Tibial artery (tissue), 4 donors: ENCODE measurements at places on chromosomes 2 and 18.

DNA sequence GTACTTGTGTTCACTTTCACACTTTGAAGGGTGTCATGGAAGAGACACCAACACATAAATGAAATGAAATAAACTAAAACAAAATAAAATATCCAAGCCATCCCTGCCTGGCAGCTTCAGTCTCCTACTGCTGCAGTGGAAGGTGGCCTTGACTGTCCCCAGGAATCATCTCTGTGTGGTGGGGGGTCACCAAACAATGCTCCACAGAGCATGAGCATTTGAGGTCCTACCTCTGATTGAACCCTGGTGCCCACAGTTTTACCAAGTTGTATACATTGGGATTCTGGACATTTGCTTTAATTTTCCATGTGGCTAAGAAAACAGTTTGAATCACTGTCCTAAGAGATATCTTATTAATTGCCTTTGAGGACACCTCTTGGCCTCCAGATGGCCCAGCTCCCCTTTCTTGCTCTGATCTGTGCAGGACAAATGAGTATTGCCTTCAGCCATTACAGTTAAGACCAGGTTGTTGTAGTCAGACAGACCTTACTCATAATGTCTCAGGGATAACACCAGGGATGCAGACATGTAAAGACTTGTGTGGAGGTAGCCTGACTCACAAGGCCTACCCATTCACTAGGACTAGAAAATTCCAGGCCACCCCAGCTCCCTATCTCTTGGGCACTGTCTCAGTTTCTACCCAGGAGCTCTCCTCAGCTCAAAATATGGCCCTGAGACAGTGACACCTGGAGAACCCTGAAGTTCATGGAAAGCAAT is 195.0 kb downstream of the MYCN start:
- no peak for DNase-seq

- no peak for DNase-seq
Measured at GRCh38 chr2:122478771-122479170, 723.3 kb downstream of the TSN start.

DNA sequence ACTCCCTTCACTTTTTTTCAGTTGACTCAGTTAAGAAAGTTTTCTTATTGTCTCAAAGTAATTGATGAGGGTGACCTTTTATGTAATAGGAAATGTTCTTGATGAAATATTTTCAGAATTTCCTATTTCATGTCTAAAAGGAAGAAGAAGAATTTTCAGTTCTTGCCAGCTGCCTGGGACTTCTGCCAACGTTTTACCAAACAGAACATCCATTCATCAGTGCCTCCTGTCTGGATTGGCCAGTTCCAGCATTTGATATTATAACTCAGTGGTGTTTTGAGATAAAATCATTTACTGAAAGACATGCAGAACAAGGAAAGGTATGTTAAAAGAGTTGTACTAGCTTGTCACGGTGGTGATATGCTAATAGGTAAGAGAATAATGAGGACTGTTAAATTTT is 104.7 kb upstream of the MYO3B start:
- DNase-seq, result no peak

DNA sequence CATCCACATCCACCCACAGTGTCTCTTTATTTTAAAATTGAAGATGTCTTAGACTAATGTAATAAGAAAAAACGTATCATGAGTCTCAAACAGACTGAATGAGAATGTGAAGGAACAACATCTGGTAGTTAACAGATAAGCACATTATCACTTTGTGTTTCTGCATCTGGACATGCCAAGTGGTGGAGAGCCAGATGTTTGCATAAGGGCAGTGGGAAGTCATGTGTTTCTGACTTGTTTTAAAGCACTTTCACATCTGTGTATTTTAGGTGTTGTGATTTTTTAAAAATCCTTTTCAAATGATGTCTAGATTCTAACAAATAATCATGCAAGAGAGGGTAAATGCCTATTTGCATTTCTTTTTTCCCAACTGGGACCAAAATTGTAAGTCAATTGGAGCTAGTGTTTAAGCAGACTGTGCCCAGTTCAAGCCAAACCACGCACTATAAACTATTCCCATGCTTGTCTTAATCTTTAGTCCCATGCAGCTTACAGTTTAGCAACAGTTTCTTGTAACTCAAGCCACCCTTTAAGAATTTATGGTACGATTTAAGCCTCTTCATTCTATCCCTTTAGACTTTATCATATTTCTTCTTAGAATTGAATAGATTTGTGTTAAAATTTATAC is 272.7 kb upstream of the DOK6 start:
- no peak for DNase-seq

DNA sequence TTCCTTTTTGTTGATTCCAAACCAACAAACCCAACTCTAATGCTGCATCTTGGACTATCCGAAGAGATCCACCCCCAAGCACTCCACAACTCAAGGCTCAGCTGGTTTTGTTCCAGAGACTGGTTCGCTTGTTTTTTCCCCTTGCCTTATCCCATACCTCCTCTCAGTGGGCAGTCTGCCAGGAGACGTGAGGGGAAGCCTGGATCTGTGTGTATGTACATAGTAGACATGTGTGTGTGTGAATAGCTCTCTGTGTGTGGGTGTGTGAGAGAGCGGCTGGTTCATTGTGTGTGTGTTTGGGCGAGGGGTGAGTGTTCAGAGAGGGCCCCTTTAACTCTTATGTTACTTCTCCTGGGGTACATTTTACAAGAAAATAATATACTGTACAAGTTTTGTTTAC is 94.4 kb downstream of the NRP2 start:
- DNase-seq, result no peak

DNA sequence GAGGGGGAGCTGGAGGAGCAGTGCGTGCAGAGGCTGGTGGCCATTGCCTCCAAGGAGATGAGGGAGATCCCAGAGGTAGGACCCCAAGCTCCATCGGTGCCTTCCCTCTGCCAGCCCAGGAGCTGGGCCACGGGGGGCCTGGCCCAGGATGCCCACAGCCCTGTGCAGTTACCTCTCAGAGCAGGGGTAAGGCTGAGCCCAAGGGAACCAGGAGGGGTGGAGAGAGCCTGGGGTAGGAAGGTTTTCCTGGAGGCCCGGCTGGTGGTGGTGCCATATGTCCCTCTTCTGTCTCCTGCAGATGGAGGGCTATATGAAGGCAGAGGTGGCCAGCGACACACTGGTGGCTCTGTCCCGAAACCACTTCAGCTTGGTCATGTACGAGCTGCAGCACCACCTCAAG is 11.4 kb downstream of the MROH2A start:
- no peak for DNase-seq

- DNase-seq, result no peak
Measured at GRCh38 chr2:20223407-20224163, 1.3 kb downstream of the SDC1 start.

DNA sequence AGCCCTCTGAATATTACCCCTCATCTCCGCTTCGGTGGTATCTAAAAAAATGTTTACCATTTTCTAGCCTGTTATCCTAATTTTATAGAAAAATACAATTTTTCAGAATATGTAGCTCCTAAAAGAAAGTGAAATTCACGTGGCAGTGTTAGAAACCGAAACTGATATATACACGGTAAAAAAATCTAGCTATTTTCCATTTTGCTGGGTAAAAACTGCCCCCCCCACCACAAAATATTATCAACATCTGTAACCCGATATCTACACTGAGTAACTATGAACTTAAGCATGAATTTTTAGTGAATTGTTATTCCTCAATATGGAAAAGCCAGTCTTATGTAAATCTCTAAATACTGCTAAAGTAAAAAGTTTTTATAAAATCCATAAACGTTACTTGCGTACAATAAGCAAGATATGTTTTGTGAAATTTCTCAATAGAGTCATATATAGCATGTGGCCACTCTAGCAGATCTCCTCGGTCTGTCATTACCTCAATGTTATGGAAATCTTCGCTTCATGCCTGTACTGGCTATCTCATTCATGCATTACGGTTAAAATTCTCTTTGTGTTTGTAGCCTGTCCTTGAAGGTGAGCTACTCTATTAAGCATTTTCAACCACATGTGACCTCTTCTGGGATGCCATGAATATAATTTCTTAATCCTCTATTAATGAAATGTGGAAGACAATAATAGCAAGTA is 524.2 kb downstream of the TRIB2 start:
- DNase-seq, result no peak

GRCh38 chr18:36355511-36355910 is 58.0 kb downstream of the FHOD3 start:
- no peak for DNase-seq

DNA sequence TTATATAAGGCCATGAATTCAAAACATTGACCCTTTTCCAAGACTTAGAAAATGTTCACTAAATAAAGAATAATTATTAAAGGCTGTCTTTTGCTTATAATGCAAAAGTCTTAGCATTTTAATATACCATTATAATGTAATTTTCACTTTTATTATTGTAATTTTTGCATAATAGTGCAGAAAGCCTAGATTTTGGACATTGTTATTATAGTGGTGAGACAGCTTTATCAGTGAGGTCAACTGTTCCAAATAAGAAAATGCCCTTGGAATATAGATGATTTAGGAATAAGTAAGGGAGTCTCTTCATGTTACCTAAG is 56.6 kb downstream of the ATIC start:
- DNase-seq, result no peak

DNA sequence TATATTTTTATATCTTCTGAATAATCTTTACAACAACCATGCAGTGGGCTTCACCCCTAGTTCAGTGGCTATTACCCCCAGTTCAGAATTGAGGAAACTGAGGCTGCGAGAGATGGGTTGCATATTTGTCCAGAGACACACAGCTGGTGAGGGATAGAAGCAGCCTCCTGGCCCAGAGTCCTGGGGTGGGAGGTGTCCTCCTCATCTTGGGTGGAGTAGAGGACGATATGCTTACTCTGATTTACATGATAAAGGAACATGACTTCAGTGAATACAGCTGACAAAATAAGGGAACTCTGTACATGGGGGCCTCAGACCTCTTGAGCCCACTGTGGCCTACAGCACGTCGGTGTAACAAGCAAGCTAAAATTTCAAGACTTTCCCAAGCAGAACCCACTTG is 214.7 kb downstream of the FBXO15 start:
- DNase-seq, result no peak

GRCh38 chr2:239095460-239096081 is 247.7 kb downstream of the TWIST2 start:
- DNase-seq, result no peak

DNA sequence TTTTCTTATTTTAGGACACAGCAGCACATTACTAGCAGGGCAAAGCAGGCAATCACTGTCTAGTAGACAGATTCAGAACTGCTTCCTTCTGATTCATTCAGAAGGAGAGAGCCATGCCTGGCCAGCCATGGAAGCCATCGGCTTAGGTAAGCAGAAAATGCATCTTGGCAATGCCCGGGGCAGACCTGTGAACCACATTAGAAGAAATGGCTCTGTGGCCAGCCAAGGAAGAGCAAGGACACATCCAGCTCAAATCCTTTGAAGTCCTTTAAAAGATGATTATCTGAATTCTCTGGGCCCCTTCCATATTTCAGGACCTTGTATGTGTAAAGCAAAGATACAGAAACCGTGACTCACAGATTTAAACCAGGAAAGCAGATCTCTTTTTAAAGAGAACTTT is 227.4 kb downstream of the PID1 start:
- no peak for DNase-seq

DNA sequence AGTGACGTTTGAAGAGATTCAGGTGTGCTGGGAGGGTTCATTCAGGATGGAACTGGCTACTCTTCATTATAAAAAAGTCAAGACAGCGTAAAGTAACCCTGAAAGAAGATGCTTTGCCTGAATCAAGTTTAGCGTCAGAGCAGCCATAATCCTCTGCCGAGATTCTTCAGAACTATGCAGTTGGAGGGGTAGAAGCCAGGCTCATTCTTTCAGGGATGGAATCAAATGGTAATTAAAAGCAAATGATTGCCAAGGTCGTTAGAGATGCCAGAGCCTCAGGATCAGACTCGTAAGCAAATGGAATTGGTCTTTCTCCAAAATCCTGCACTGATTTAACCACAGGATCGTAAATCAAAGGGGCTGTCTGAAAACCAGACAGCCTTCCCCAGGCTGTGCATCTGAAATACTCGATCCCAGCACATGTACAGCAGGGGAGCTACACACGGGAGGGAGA is 21.9 kb downstream of the APCDD1 start:
- DNase-seq, result no peak

GRCh38 chr18:76453932-76454331 is 41.1 kb downstream of the ZNF516 start:
- DNase-seq, result no peak

GRCh38 chr2:190444976-190445375 is 36.8 kb downstream of the MFSD6 start:
- no peak for DNase-seq

- no peak for DNase-seq
Measured at GRCh38 chr18:48721312-48721711, 182.5 kb downstream of the CTIF start.

DNA sequence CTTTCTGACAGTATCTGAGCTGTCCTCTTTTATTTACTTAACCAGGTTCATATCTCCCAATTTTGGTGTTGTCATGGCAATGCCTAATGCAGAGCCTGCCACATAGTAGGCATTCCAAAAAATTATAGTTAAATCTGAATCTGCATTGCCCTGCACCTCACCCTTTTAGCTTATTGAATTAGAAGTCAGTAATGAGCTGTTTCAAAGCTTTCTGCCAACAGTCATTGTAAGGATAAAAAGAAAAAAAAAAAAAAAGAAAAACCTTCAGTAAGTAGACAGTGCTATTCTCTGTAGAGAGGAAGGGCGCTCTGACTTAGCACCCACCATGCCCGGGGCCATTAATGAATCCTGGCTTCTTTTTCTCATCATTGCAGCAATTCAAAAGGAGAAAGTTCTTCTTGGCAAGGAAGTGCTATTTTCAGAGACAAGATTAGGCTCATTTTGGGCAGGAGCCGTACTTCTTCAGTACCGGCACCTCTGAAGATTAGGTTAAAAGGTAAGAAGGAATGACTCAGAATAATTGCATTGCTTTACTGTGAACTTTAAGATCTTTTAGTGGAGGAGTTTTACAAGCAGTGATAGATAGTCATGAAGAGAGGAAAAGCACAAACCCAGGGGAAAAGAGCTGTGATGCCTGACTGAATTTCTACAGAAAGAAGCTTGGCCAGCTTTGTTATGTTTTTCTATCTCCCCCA is 2041.2 kb upstream of the PIK3C3 start:
- DNase-seq, result no peak

- DNase-seq, result no peak
Measured at GRCh38 chr2:236749346-236749745, 179.7 kb downstream of the ACKR3 start.
